HS-5 (cell line): ENCODE measurements at places on chromosomes 5 and 9.

- no peak for DNase-seq
Observed at GRCh38 chr9:11431490-11431889, 818.7 kb upstream of the PTPRD start.

DNA sequence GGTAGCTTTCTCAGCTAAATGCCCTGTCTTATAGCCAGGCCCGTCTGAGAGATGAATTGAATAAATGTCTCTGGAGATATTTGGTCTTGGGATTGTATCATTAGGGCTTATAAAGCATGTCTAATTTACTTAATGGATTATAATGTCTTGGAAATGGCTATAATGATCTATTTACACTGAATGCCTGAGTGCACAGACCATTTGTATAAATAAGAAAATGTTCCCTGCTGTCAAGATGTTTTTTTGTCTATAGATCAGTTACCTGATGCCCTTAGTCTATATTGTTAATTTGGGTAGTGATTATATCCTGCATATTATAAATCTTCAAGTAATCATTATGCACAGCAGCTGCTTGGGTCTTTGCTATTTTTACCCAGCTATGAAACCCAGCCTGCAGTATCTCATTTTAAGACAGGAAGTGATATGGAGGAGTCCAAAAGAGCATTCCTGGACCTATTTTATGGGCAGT is 112.9 kb upstream of the ACTBL2 start:
- DNase-seq, result no peak

DNA sequence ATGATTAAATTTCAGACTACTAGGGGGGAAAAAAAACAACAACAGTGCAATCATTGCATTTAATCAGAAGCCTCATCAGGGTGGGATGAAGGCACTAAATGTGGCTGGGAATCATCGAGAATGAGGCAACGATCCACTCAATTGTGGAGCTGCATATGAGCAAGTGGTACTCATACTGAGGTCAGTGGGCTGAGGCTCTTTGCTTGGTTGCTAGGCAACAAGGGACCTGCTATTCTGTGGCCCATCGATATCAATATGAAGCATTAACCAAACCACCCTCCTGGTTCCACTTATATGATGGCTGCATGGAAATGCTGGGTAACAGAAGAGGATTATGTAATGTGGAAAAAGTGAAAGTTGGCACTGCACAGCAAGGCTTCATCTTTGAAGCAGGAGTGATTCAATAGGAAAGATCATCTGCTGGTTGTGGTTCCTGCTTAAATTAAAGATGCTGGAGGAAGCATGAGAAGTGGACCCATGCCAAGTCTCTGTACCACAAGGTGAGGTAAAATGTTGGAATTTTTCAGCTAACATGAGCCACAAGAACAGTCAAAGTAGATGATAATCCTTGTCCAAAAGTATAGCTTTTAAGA is 159.8 kb upstream of the HMHB1 start:
- no peak for DNase-seq

DNA sequence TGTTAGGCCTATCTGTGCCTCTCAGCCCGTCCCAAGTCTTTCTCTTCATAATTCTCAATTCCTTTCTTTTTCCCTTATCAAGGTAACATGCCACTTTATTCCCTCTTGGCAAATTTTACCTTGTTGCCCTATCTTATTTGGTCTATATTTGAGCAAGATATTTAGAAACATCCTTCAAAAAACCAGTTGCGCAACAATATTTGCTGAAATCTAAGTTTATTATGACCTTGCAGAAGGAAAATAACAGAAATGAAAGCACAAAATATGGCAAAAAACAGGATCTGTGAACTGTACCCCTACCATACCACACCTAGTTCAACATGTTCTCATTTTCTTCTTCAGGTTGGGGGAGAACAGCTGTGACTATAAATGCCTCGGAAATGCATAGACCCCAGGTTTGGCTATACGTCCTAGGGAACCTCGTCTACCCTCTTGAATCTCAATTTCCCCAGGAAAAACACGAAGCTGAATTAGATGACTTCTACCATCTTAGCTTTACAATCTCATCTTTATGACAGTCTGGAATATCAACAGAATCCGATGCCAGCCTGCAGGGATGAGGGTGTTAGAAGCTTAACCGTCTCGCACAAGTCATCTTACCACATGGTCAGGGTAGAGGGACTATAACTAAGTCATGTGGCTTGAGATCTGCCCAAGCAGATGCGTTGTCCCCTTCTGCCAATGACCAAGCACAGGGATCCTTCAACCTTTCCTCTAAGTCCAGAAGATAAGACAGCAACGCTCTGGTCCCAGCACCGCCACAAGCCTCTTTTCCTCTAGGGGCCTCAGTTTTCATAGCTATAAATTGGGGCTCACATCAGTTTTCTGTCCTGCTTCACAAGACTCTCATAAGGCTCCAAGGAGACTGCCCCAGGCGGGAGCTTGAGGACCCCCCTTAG is 1.3 kb downstream of the LCP2 start:
- no peak for DNase-seq

GRCh38 chr9:86764221-86764624 is 183.1 kb downstream of the GAS1 start:
- DNase-seq, result no peak

GRCh38 chr5:66757219-66757833 is 161.1 kb downstream of the MAST4 start:
- peak; percentile 28 for DNase-seq

DNA sequence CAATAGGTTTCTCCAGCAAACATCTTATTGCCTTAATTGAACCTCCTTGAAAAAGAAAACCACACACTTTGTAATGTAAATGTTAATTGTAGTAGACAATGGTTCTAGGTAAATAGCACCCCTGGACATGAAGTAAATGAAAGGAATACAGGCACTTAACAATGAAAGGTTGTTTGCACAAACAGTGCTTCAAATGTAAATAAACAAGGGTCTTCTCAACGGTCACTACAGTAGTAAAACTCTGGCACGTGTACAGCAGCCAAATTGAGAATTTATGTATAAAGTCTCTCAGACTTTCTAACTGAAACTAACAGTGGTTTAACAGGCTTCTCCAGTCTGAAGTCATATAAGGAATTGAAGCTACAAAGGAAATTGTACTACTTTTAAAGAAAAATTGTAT is 218.3 kb downstream of the MEF2C start:
- DNase-seq, result no peak

DNA sequence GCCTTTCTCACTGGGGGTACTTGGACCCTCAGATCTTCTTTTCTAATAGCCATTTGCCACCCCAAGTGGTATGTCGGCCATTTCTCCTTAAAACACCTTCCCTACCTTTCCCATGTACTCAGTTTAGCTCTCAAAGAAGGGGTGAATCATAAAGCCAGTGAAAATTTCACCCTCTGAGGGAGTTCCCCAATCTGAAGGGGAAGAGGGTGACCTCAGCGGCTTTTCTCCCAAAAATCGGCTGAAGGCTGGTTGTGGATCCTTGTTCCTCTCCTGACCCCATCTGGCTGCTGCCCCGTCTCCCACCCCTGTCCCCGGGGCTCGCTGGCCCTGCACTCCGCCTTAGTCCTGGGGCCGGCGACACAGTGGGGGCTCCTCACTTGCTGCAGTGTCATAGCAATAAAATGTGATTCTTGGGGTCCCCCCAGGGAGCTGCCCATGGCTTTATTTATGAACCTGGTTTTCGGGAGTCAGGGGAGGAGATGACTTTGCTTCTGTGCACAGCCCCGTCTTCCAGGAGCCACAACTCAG is 17.3 kb upstream of the LTC4S start:
- DNase-seq, result no peak

- no peak for DNase-seq
Observed at GRCh38 chr9:124263800-124264426, 6.2 kb downstream of the NEK6 start.

DNA sequence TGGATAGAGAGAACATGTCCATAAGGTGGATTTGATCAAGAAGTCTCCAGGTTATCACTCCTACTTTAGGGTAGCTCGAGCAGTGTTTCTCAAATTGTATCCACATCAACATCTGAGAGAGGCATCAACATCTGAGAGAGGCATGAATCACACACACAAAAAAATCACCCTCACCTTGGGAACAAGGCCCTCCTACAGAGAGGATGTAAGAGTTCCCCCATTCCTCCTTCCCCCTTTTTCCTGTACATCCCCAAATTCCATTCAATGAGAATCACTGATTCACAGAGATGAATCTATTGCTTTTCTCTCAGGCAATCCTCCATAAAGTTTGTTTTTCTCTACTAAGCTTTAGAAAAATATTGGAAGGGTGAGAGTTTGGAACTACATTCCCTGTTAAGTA is 233.4 kb upstream of the CDH6 start:
- peak; percentile 16 for DNase-seq

DNA sequence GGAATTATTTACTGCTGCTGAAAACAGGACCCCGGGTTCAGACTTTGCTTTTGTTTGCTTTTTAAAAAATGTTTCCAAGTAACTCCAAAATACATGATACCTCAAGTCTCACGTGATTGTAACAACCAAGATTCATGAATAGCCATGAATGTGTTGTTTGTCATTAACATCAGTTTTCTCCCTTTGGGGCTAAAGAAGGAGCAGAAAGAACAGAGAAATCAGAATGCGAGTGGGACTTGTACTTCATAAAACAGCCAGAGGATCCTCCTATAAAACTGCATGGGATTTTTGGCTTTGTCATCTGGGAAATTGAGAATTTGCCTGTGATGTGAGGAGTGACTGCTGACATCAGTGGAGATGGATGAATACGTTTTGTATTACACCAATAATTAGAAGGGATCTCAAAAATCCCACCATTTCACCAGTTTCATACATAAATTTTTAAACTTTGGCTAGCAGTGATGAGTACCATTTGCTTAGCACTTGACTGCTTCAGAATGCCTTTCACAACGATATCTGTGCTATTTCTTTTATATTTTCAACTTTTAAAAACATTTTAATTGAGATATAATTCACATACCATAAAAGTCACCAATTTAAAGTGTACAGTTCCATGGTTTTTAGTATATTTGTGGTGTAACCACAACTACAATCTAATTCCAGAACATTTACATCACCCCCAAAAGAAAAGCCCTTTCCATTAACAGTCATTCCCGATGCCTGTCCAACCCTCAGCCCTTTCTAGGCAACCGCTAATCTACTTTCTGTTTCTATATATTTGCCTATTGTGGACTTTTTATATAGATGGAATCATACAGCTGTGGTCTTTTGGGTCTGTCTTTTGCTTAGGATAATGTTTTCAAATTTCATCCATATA is 126.9 kb upstream of the ANKRD55 start:
- DNase-seq, result no peak

GRCh38 chr9:114513055-114513958 is 8.0 kb upstream of the WHRN start:
- DNase-seq, result no peak

- DNase-seq, result peak; percentile 30
Observed at GRCh38 chr5:77952636-77953212, 176.6 kb upstream of the TBCA start.

DNA sequence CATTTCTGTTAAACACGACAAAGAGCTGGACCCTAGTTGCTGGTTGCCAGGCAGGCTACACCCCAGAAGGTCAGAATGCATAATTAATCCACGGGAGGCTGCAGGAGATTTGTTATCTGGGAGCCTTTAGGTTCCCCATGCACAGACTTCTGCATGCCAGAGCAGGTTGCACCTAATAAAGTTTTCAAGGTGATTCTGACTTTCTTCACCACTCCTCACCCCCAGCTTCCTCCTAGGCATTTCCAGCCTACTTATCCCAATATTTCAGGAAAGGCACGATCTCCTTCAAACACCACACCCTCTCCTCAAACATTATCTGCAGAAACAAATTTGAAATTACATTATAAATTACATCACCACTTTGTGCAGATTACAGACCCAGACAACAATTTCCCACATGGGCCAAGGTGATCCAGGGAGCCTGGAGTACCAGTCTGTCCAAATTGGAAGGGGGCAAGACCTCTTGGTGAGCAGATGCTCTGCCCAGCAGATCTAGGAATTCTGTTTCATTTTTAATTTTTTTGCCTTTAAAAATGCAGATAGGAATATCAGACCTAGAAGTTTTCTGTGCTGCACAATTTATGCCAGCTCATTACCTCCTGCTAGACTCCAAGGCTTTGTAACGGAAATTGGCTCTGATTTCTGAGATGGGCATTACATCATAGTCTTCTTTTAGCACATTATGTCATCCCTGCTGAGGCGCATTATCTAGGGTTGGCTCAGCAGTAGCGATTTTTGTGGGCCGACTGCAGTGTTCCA is 363.4 kb upstream of the SLC30A5 start:
- DNase-seq, result peak; percentile 13

GRCh38 chr9:105007143-105007542 is 79.2 kb upstream of the ABCA1 start:
- peak; percentile 89 for DNase-seq

GRCh38 chr5:14081791-14082190 is 61.4 kb upstream of the TRIO start:
- no peak for DNase-seq

GRCh38 chr5:170337045-170337733 is 39.6 kb upstream of the LCP2 start:
- DNase-seq, result no peak

DNA sequence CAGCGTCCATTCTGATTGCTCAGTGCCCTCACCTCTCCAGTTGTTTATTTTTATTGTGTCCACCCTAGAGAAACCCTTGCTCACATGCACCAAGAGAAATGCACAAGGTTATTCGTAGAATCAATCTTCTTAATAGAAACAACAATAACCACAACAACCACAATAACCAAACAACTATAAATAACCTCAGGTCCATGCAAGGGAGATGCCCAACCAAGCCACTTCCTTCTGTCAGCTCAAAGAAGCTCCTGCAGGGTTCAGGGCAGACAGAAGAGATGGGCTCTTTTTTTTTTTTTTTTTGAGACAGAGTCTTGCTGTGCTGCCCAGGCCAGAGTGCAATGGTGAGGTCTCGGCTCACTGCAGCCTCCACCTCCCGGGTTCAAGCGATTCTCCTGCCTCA is 14.9 kb upstream of the TCOF1 start:
- no peak for DNase-seq

DNA sequence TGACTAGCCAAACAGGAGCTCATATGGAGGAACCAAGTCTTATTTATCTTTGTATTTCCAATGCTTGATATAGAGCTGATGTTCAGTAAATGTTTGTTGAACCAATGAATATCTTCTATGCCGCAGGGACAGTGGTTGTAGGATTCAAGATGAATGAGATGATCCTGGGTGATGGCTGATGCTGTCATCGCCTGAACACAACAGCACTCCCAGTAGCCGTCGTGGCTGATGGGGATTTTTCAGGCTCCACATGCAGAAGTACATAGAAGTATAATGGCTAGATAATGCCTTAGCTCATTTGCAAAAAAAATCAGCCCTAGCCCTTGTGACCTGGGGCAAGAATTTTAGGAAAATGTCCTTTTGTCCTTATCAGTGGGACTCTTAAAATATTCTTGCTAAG is 69.0 kb upstream of the OR13F1 start:
- DNase-seq, result no peak

GRCh38 chr9:35827486-35827885 is 1.0 kb downstream of the FAM221B start:
- no peak for DNase-seq

GRCh38 chr5:77960863-77961396 is 184.8 kb upstream of the TBCA start:
- no peak for DNase-seq
